ENCODE measurements at places on chromosomes 1 and 21.
A peak's percentile ranks its signal among the peaks of the same experiment; 100 is the strongest.

GRCh38 chr21:33025489-33026442, at the start of gene OLIG2:
Gene OLIG2, plus strand, starts transcription at chr21:33025935. Its CDS starts 928 bp downstream, at chr21:33026863.
- no peak for DNase-seq

GRCh38 chr1:81380436-81380835, 420.3 kb upstream of the ADGRL2 start:
- no peak for DNase-seq

DNA sequence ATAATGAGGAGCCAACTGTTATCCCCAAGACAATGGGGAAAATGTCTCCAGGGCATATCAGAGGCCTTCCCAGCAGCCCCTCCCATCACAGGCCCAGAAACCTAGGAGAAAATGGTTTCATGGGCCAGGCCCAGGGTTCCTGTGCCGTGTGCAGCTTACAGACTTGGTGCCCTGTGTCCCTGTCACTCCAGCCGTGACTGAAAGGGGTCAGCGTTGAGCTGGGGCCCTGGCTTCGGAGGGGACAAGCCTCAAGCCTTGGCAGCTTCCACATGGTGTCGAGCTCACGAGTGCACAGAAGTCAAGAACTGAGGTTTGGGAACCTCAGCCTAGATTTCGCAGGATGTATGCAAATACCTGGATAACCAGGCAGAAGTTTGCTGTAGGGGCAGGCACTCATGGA, 18.1 kb downstream of the SIPA1L2 start:
- no peak for DNase-seq

DNA sequence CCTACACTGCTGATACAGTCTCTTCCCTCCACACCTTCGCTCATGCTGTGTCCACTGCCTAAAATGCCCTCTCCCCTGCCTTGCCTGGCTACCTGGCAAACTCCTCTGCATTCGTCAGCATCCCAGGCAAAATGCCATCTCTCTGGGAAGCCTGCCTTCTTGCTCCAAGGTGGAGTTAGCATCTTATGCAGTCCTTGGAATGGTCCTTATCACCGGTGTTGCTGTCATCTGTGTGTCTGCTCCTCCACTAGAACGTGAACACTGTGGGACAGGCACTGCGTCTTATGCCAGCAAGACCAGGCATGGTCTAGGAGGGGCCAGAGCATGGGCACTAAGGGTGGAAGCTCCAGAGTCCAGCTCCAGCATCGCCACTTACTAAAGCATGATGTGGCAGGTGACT, 211.8 kb downstream of the MATN1 start:
- DNase-seq: no peak

GRCh38 chr1:193031431-193031830, 27.7 kb downstream of the UCHL5 start:
- DNase-seq: peak; percentile 1

DNA sequence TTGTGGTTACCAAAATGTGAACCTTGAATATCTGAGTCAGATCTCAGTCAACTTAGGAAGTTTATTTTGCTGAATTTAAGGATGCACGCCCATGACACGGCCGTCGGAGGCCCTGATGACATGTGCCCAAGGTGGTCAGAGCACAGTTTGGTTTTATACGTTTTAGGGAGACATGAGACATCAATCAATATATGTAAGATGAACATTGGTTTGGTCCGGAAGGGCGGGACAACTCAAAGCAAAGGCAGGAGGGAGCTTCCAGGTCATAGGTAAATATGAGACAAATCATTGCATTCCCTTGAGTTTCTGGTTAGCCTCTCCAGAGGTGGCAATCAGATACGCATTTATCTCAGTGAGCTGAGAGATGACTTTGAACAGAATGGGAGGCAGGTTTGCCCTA, 1.0 kb upstream of the PRMT2 start:
- DNase-seq: no peak

DNA sequence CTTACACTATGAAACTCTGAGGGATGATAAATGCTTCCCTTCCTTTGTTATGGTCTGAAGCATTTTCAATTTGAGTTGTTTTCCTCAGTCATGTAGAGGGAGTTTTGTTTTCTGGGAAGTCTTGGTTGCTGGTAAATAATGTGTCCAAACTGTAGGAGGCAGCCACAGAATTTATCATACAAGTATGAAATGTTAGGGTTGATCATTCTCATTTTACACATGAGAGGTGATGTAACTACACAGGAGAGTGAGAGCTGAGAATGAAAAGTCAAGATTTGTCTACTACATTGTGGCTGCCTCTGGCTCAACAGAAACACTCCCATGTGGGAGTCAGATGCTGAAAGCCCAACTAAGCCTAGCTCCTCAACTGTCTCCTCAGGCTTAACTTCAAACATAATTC, 182.5 kb upstream of the SGIP1 start:
- no peak for DNase-seq

DNA sequence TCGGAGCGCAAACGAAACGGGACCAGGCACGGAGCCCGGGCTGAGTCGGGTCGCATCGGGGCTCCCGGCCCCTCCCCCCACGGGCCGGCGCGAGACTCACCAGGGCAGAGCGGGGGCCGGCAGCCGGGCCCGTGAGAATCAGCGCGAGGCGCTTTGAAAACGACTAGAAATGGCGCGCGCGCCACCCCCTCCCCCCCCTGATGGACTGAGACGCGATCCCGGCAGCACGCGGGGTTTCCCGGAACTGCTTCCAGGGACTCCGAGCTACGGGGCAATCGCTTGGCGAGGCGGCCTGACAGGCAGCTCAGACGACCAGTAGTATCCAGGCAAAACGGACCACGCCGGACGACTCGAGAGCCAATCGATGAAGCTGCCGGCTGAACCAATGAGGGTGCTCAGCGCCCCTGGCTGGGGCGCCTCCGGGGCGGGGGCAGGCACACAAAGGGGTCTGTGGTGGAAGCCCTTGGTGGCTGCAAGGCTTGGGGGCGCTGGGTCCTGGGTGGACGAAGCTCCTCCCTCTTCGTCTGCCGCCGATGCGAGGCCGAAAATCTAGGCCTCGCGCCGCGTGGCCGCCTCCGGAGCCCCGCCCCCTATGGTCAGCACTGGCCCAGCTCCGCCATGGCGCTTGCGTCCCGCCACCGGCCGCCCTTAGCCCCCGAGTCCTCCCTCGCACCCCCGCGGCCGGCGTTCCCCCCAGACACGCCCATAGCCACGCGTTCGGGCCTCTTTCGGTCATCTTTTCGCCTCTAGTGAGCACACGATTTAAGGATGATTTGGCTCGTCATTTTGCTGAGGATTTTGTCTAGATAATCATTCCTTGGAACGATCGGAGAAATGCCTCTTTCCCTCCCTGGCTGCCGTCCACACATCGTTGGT, at the start of gene HNRNPR:
Gene HNRNPR (minus strand): TSS at position 174 of the 876 bp plus-strand sequence. CDS start 3,276 bp downstream, outside the sequence.
- peak; percentile 100 for DNase-seq

DNA sequence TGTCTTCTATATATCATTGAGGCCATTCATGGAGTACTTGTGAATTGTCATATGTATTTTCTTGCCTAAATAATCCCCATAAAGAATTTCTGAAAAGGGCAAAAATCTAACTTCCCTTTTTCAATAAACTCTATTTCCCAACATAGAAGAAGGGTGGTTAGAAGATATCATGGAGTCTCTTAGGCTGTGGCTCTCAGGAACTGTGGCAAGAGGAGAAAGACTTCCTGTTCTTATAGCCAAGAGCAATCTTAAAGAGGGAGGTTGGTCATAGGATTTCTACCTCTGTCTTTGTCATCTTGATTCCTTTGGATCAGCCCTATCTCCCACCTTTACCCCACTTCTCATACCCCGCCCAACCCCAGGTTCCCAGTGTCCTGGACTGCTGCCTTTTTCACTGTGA, 175.8 kb downstream of the TYW3 start:
- DNase-seq: no peak

DNA sequence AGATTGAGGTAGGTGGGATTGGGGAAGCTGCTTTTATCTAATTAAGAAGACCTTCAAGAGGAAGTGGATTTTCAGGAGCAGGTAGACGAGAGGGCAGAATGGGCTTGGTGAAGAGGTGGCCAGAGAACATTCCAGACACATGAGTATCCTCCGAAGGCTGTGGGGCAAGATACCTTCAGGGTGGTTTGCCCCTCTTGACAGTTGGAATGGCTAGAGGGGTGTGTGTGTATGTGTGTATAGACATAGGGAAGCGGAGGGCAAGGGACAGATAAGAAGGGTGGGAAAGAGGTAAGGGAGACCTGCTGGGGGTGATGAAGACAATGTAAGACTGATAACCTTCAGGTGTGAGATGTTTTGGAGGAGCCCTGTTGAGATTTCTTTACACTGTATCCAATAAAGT, 46.8 kb upstream of the TSPAN2 start:
- no peak for DNase-seq

- no peak for DNase-seq
These were observed 196.1 kb downstream of the KCNH1 start for GRCh38 chr1:210937846-210938245.

DNA sequence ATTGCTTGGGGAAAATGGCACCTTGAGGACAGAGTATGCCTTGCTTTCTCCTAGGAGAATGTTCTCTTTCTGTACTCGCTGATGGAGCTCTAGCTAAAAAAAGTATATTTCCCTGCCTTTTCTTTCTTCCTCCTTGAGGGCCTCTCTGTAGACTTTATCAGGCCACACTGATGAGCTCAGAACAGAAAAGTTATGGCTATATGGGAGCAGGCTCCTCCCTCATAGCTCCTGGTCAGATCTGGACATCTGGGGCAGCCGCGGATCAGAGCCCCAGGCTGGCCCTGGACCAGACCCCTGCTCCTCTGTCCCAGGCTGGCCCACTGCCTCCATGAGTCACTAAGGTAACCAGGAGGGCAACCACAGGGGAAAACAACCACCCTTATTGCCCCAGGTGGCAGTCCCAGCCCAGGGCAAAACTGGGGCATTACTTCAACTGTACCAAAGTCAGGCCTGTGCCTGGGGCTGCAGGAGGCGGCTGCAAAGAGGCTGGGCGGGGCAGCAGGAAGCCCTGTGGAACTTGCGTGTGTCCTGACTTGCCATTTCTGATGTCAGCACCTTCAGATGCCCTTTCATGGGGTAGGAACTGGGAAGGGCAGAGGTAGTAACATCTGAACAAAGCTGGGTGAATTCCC, 26.3 kb upstream of the ZNF648 start:
- no peak for DNase-seq

DNA sequence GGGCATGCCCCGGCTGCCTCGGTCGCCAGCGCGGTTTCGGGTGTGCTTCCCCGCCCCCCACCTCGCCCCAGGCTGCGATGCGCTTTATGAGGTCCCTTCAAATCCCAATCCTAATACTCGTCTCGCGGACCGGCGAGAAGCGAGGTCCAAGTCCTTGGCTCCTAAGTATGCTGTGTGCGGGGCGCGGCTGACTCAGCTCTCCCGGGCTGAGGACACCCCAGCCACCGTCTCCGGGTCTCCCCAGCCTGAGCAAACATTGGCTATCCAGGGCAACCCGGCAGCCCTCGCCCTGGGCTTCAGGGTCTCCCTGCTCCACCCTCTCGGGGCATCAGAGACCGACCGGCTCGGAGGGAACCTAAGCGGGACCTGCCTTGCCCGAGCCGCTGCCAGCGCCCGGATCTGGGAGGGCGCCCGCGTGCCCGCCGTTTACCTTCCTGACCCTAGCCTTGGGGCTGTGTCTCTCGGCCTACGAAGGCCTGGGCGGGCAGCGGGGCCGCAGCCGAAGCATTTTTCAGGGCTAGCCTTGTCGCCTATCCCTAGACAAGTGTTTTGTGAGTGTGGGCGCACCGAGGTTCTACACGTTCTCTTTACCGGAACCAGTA, 1.2 kb downstream of the ITPKB start:
- DNase-seq: no peak

DNA sequence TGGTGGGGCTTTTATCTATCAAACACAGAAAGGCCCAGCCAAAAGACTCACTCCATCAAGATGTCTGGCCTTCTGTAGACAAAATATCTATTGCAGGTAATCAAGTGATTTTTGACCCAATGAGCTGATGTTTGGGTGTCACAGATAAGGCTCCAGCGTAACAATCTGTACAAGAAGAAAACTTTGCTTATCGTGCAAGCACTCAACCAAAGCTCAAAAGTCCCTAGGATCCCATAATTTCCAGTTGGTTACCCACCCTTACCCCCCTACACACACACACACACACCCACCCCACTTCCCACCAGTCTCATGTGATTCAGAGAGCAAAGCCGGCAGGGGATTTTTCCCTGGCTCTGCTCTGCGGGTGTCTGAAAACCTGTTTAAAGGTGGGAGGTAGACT, 5.8 kb downstream of the ITPKB start:
- DNase-seq: no peak

DNA sequence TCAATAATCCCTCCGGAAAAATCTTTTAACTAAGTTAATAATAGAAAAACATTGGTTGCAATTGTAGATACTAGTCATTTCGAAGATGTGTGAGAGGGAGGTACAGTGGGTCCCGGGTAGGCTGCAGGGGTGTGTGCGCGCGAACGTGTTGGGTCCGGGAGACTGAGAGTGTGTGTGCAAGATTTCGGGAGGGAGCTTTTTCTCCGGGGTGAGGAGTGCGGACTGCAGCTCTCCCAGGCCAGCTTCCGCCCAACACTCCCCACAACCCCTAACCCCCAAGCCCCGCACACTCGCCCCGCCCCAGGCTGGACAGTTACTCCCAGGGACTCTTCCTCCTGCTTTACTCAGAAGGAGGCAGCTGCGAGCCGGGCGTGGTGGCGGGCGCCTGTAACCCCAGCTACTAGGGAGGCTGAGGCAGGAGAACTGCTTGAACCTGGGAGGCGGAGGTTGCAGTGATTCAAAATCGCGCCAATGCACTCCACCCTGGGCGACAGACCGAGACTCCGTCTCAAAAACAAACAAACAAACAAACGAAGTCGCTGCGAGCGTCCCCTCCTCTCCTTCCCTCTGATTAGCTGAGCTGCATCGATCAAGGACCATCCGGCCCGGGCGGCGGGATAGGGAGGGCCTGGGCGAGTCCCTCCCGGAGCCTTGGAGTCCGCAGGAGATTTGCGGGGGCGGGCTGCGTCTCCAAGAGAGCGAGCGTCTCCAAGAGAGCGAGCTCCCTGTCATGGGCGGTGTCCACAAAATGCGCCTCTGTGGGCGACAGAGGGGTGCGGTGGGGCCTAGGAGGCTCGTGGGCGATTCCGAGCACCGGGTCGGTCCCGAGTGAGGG, 28.3 kb upstream of the PPM1J start:
- no peak for DNase-seq

DNA sequence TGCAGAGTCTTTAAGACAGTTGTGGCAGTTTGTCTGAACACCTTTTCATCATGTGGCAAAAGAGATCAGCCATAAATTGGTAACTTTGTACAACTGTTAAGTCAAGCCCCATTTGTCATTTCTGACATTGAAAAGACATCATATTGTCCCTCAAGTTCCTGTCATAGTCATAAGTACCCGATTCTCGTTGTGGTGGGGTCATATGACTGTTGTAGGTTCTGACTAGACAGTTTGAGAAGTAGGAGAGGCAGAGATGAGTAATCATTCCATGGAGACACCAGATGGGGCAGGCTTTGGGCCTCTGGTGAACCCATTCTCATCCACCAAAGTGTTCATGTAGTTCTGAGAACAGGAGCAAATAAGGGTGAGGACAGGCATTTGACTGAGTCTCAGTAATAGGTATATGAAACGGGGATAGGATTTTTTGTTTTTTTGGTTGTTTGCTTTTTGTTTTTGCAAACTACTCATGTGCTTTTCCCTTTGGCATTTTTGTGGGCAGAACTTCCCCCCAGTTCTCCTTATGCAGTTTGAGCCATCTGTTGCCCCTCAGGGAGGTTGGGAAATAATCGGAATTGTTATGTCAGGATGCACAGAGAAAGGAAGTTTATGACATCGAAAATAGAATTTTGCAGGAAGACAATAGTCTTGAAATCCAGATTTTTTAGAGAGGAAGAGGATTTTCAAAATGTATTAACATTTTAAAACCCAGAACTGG, 86.9 kb upstream of the KCNE2 start:
- DNase-seq: no peak

Measured in left kidney (tissue), 8 donors.